ENCODE measurements at places on chromosomes 6 and 20.

DNA sequence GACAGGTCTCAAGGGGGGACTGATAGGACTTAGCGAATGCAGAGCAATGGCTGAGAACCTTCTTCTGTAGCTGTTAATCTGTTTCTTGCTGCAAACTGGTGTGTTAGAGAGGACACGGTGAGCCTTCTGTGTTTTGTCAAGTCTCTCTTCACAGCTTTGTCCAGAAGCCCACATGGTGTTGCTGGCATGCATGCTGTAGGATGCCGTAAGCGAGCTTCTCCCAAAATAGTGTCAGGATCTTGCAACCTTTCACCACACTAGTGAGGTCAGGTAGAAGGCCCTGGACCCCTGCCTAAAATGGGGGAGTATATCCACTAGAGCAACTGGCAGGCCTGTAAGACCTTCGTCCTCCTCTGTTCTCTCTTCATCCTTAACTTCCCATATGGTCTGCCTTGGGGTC is 51.9 kb upstream of the GLP1R start:
- DNase-seq, result no peak

DNA sequence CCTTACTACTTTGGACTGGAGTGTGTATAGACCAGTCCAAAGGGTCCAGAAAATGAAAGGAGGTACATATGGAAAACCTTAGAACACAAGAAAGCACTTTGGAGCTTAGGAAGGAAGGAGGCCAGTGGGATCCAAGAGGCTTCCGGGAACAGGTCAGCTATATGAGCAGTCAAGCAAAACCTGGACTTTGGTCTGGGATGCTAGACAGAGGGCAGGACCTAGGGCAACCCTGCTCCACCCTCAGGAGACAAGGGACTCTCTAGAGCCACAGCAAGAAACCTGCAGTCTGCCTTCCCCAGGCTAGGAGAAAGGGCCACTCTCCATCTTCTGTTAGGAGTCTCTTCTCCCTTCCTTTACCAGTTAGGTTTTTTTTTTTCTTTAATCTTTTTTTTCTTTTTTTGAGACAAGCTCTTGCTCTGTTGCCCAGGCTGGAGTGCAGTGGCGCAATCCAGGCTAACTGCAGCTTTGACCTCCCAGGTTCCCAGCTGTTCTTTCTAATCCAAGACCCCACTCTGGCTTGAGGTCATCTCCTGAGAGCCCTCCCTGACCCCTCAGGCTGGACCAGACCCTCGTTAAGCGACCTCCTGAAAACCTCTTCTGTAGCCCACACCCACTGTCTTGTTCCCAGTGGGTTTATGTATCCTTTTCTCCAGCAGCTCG is 4.6 kb downstream of the KCNK5 start:
- no peak for DNase-seq

DNA sequence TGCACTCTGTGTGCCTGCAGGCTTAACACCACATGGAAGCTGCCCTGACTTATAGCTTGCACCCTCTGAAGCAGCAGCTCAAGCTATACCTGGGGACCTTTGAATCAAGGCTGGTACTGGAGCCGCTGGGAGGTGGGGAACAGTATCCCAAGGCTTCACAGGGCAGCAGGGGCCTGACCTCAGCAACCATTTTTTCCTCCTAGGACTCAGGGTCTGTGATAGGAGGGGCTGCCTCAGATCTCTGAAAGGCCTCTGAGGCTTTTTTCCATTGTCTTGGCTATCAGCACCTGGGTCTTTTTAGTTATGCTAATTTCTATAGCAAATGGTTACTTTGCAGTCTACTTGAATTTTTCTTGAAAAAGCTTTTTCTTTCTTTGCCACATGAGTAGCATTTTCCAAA is 80.2 kb upstream of the OPRM1 start:
- DNase-seq, result no peak

DNA sequence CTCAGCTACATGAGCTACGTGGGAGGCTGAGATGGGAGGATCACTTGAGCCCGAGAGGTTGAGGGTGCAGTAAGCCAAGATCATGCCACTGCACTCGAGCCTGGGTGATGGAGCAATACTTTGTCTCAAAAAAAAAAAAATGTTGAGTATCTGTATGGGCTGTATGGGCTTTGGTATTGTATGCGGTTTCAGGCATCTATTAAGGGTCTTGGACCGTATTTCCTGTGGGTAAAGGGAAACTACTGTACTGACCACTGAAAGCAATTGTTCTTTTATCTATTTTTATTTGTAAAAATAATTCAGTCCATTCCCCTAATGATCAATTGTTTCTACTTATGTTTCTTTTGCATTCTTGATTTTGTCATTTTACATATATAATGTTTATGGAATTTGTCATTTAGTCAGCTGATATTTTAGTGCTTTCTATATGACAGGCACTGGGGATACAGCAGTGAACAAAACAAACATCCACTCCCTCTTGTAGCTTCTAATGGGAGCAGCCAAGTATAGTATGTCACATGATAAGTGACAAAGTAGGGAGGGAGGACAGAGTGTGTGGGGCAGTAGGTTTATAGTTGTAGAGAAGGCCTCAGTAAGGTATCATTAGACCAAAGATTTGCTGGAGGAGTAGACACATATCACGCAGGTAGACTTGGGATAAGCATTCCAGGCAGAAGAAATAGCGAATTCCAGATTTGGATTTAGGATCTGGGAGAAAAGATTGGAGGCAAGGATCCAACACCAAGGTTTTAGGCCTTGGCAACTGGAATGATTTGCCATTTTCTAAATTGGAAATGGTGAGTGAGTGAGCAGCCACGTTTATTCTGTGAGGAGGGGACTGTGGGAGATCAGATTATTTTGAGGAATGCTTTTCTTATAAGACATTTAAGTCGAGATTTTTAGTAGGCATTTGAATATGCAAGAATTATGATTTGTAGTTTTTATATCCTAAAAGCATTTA is 6.0 kb downstream of the PCMT1 start:
- DNase-seq, result no peak

- no peak for DNase-seq
Observed at GRCh38 chr20:37408302-37409193, 62.6 kb downstream of the SRC start.

GRCh38 chr6:147468634-147469033 is 39.9 kb upstream of the SAMD5 start:
- no peak for DNase-seq

GRCh38 chr6:157019733-157020132 is 242.6 kb downstream of the ARID1B start:
- DNase-seq, result no peak

- peak; percentile 19 for DNase-seq
Observed at GRCh38 chr6:121055572-121056163, 278.6 kb downstream of the TBC1D32 start.

GRCh38 chr6:56525974-56526789 is 116.5 kb downstream of the DST start:
- DNase-seq, result no peak

DNA sequence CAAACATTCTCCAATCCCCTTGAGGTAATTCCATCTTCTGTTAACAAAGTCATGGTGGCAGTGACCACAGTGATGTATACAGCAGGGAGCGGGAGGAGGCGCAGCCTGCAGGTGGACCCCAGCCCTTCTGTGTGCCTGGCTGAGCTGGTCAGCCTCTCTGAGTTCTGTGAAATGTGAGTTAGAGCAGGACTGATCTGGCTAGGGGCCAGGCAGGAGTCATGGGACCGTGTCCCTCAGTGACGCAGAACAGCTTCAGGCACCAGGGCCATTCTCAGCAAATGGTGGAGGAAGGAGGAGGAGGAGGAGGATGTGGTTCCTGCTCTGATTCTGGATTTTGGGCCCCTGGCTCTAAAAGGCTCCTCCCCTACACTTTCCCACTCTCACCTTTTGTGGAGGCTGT is 6.9 kb downstream of the PHACTR3 start:
- DNase-seq, result no peak

DNA sequence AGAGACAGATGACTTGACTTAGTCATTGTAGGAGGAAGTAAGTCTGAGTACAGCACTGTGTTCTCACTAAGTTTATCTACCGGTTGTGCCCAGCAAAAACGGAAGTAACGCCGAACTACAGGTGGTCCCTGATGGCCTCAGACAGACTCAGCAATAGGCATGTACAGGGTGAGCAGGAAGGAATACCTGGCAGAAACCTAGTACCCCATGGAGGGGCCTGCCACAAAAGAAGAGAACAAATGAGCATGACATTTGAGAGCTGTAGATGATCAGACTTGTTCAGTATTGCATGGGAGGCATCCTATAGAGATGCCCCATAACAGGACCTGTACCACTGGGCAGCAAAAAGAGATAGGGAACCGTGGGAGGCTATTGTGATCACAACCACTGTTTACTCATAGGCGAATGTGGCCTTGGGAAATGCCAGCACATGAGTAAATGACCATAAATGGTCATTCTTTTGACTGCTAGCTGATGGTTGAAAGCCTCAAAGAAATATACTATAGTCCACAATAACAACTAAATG is 106.4 kb upstream of the TAB2 start:
- DNase-seq, result no peak

GRCh38 chr20:48658198-48658476 is 169.7 kb downstream of the PREX1 start:
- DNase-seq, result no peak

GRCh38 chr20:55580475-55580874 is 424.8 kb downstream of the CBLN4 start:
- no peak for DNase-seq

GRCh38 chr6:107083921-107084320 is 31.4 kb downstream of the BEND3 start:
- DNase-seq, result no peak

GRCh38 chr20:48453477-48454093 is 374.2 kb downstream of the PREX1 start:
- DNase-seq, result no peak

DNA sequence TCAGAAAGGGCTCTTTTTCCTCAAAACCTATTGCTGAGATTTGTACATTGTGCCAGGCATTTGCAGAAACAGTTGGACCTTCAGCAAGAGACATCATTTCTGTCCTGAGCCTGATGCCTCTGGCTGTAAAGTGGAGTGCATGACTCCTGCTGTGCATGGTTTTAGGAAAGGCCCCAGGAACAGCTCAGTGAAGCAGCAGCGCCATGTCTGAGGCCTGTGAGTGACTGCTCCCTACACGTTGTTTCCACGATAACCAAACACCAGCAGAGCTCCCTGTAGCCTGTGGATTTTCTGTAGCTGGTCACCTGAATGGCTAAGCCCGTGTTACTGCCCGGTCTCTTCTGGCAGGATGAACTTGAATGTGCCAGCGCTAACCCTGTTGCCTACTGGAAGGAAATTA is 232.5 kb downstream of the TFAP2C start:
- no peak for DNase-seq

- no peak for DNase-seq
Observed at GRCh38 chr6:170287371-170287876, 3.5 kb downstream of the DLL1 start.

DNA sequence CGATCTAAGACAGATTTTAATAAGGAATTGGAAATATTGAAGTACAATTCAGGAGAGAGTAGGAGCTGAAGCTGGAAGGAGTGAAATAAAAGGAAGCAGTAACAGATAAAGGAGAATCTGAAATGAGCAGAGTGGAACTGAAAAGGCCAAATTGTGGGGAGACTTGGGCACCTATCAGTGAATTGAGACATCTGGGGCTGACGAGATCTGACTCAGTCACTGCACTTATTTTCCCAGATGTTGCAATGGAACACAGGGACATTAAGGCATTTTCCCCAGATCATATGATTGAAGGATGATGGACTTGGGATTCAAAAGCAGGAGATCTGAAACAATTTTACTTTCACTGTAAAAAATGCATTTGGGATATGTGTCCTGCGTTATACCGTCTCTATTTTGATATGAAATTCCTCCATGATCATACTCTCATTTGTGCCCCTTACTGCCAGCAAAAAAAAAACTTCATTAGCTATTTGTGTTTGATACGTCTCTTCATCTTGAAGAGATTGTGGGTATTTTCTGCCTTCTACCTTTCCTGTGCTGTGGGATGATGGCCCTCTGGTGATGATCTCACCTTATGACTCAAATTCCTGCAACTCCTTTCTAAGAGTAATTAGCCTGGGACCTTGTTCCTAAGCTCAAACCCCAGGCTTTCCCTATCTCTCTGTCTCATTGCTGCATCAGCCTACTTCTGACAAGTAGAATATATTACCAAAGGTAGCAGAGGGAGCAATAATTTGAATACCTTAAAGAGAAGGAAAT is 278.5 kb upstream of the MAN1A1 start:
- DNase-seq, result no peak

GRCh38 chr6:170006900-170007467 is 255.6 kb downstream of the ERMARD start:
- DNase-seq, result peak; percentile 64

DNA sequence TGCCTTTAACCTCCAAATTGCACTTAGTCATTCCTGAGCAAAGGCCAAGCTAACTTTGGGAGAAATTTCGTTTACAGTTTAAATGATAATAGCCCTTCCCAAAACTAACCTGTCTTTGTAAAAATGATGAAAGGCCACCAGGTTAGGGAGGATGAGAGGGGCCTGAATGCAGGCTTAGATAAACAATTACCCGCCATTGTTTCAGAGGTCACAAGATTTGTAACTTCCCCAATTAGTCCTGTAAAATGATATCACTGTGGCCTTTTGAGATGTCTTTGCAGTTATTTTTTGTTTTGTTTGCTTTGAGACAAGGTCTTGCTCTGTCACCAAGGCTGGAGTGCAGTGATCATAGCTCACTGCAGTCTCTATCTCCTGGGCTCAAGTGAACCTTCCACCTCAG is 26.3 kb downstream of the GNL1 start:
- no peak for DNase-seq

DNA sequence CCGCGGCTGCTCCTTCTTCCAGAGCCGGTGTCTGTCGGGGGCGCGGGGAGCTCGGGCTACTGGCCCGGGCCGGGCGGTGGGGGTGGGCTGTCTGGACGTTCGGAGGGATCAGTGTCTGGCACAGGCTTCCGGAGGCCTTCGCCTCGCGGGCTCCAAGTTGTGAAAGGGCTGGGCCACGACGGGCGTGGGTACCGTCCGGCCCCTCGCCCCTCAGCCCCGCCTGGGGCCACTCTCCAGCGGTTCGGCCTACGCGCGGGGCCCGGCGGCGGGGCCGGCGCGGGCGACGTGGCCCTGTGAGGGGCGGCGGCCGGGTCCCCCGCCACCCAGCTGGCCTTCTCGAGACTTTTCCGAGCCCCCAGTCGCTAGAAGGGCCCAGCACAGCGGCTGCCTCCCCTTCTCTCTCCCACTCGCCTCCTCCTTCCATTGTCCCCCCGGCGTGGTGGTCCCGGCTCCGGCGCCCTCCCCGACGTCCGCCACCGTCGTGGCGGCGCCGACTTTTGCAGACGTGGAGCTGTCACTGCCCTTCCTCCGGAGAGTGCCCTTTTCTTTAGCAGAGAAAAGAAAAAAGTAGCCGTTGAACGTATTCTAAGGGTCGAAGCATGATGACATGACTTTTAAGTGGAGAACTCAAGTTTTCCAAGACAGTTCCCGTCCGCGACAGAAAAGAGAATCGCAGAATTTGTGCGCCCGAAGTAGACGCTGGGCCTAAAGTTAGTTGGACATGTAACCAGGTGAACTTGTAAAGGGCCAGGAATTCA is 571 bp downstream of the ITCH start:
- DNase-seq, result no peak

DNA sequence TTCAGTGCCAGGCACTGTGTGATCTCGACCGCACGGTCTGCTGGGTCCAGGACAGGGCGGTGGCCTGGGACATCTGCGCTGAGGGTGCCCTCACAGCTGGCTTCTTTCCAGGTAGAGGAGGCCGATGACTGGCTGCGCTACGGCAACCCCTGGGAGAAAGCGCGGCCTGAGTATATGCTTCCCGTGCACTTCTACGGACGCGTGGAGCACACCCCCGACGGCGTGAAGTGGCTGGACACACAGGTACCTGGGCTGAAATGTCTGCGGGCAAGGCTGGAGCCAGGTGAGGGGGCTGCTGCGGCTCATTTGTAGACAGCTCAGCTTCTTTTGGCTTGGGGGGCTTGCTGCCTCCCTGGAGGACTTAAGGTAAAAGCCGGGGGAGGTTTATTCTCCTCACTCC is 26.6 kb downstream of the PYGB start:
- no peak for DNase-seq

- no peak for DNase-seq
Observed at GRCh38 chr6:52138284-52138683, 47.9 kb upstream of the IL17A start.

Measured in DMS153 (cell line).